NAMALWA (cell line): ENCODE measurements at places on chromosomes 13 and 19.

- DNase-seq = no peak
Observed at GRCh38 chr19:45368737-45369340, 1.5 kb downstream of the ERCC2 start.

DNA sequence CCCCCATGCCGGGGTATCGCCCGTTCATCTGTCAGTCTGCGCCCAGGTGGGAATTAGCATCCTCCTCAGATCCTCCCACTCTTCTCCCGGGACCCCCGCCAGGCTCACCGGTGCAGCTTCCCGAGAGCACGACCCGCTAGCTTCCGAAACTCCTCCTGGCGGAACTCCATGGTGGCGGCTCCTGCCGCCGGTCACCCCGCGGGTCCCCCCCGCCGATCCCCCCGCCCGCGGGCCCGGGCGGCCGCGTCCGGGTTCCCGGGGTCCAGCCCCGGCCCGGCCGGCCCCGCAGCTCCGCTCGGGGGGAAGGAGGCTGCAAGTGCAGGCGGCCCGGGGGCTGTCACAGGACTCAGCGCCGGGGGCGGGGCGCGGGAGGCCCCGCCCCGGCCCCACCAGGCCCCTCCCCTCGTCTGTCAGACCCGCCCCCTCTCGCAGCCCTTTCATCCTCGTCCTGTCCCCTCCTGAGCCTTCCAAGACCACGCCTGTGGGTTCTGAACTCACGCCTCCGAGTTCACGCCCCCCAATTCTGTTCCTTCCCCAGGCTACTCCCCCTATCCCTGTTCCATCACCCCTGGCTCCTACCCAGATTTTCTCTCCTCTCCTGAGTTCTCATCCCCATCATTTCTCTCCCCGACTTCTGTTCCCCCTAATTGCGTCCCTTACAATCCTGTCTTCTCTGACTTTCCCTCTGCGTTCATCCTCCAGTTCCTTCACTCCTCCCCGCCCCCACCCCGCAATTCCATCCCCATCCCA, at the start of gene SLC17A7:
Gene SLC17A7, minus strand, starts transcription at position 318 of the 750 bp plus-strand sequence. Its CDS starts 148 bp downstream, at position 170.
- DNase-seq = peak; percentile 67

DNA sequence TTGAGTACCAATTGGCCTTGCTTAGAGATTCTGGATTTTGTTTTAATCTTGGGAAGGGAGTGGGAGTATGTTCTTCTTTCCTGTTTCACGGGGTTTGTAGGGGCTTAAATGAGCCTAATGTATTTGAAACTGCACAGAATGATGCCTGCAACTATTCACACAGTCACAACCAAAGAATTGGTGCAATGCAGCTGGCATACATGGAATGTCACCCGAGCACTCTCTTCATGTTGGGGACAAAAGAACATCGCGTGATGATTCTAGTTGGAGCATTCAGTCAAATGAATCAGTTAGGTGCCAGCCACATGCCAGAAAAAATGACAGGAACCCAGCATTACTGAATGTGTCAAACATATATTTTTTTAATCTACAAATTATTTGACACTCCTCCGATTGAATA, 22.1 kb downstream of the STARD13 start:
- DNase-seq = no peak

GRCh38 chr19:16586991-16587832, 15.0 kb upstream of the SLC35E1 start:
- peak; percentile 96 for DNase-seq

DNA sequence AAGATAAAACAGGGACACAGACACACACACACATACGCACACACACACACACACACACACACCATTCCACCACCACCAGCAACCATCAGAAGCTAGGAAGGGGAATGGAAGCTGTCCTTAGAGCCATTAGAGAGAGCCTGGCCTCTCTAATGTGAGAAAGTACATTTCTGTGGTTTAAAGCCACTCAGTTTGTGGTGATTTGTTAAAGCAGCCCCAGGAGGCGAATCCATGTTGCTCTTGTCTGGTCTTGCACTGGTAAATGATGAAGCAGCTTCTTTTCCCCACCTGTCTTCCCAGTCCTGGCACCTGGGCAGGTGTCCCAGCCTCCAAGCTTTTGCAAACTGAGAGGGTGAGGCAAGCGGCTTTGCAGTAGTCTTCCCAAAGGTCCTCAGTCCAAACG, 118.9 kb upstream of the KL start:
- DNase-seq = no peak

DNA sequence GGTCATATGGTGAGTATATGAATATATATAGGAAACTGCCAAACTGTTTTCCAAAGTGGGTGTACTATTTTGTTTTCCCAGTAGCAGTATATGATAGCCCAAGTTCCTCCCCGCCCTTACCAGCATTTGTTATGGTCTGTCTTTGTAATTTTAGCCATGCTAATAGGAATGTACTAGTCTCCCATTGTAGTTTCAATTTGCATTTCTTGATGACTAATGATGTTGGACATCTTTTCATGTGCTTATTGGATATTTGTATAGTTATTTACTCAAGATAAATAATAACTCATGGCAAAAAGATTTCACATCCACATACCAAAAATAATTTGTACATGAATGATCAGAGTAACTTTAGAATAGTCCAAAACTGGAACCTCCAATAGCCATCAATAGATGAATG, 75.3 kb upstream of the SERP2 start:
- no peak for DNase-seq

- DNase-seq = no peak
Observed at GRCh38 chr19:40621283-40621682, 20.1 kb downstream of the LTBP4 start.
